ENCODE measurements at places on chromosomes 11 and 22.

DNA sequence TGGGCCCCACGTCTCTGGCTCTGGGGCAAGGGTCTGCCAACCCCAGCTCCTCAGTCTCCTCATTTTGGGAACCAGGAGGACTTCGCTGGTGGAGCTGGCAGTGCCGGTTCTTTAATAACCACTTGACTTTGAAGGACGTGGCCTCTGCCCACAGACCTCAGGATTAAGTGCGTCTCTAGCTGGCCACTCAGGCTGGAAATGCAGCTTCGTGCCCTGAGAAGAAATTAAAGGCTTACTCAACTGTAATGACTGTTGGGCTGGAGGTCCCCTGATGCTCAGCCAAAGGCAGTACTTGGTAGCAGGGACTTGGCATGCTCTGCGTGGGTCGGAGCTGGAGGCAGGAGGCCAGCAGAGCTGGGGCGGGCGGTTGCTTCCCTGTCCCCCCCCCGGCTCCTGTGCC, 16.7 kb upstream of the PARVG start:
- DNase-seq, result no peak

DNA sequence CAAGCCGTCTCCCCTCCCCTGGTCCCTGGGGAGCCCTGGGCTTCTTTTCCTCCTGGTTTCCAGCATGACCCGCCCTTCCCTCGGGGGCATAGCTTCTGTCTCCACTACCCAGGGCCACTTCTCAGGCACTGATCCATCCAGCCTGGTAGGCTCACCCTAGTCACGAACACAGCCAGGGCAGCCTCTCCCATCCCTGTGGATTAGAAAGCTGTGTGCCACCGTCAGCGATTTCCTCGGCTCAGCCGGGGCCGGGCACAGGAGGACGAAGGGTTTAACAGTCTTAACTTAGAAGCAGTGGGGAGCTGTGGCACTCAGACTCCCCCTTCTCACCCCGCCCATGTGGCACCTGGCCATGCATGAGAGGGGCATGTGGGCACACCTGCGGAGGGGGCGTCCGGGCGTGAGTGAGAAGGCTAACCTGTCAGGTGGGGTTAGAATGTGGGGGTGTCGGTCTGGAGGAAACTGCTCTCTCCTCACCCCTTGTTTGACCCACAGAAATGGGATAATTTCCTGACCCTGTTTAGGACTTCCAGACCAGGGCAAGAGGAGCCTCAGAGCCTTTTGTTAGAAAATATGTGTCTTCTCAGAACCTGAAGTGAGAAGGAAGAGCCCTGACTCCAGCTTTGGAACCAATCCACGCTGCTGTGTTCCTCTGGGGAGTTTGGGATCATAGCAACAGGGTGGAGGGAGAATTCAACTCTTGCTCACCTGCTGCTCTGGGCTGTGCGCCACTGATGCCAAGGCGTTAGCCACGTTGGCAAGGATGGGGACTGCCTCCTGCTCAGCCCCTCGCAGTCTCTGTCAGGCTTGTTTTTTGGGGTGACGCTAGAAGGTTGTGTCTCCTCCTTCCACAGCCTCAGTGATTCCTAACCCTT, 14.6 kb downstream of the GLB1L2 start:
- DNase-seq, result no peak

GRCh38 chr11:69079661-69080256, 31.0 kb downstream of the TPCN2 start:
- DNase-seq, result no peak

DNA sequence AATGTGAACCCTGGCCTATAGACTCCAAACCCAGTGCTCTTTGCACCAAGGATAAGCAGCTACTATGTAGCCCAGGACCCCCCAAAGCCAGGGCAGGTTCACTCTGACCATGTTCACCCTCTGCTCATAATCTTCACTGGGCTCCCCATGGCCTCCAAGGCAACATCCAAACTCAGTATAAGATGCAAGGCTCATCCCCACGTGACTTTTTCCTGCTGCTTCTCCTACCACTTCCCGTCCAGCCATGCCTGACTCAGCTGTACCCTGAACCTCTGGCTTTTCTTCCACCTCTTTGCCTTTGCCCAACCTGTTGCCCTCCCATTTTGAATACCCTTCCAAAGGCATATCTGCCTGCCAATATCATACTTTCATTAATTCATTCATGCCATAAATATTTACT, 27.8 kb downstream of the PDE2A start:
- DNase-seq, result no peak

GRCh38 chr11:30474151-30474954, 111.8 kb downstream of the MPPED2 start:
- no peak for DNase-seq

DNA sequence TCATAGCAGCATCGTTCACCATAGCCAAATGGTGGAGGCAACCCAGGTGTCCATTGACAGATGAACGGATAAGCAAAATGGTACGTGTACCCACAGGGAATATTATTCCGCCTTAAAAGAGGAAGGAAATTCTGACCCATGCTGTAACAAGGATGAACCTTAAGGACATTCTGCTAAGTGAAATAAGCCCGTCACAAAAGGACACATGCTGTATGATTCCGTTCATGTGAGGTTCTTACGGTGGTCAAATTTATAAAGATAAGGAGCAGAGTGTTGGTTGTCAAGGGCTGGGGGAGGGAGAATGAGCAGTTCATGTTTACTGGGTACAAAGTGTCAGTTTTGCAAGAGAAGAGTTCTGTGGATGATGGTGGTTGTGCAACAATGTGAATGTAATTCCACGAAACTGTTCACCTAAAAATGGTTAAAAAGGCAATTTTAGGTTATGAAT, 26.3 kb downstream of the APOL1 start:
- DNase-seq, result no peak

DNA sequence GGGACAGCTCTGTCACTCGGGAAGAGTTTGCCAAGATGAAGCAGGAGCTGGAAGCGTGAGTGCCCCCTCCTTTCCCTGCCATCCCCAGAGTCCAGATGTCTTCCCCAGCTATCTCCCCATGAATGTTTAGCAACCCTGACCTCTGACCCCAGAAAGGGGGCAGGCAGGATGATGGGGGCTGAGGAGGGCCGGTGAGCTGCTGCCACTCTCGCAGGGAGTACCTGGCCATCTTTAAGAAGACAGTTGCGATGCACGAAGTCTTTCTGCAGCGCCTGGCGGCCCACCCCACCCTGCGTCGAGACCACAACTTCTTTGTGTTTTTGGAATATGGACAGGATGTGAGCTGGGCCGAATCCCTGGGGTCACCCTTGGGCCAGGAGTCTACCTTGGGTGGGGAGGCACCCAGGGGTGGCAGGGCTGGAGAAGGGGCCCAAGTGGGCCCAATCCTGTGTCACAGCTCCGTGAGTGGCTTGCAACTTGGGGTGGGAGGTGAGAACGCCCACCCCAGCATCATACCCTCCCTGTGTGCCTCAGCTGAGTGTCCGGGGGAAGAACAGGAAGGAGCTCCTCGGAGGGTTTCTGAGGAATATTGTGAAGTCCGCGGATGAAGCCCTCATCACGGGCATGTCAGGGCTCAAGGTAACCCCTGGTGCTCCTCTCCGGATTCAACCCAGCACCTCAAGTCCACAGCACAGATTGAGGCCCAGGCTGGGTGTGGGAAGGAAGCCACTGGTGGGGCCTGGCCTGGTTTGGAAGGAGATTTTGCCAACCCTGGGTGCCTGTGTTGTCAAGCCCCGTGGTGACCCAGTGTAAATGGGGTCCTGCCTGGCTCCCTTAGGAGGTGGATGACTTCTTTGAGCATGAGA, 7.5 kb downstream of the CFL1 start:
- DNase-seq, result no peak

DNA sequence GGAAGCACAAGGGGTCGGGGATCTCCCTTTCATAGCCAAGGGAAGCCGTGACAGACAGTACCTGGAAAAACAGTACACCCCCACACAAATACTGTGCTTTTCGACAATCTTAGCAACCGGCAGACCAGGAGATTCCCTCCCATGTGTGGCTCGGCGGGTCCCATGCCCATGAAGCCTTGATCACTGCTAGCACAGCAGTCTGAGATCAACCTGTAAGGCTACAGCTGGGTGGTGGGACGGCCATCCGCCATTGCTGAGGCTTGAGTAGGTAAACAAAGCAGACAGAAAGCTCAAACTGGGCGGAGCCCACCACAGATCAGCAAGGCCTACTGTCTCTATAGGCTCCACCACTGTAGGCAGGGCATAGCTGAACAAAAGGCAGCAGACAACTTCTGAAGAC, 180.2 kb upstream of the SOX6 start:
- DNase-seq, result no peak

DNA sequence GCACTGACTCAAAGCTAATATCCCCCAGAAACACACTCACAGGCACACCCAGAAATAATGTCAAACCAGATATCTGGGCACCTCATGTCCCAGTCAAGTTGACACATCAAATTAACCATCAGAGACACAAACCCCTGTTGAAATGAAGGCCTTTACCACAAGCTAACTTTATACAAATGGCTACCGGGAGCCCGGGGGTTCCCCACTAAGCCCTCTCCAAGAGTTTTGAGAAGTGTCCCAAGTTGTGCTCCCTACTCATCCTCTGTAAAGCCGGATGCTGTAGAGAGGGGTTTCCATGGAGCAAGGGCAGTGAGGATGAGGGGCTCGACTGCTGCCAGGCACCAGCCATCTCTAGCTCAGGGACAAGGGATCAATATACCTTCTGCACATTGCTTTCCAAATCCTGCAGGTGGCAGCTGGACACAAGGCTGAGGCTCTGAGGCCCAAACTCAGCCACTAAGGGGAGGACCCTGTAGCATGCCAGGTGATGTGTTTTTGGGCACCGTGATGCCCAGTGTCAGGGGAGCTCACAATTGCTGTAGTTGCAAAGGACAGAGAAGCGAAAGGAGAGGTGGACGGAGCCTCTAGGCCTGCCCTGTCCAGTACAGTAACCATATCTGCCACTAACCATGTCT, 145.7 kb downstream of the TTC17 start:
- DNase-seq, result no peak

- no peak for DNase-seq
Observed at GRCh38 chr11:116690611-116691010, 82.2 kb downstream of the BUD13 start.

GRCh38 chr11:112281726-112282125, 21.1 kb upstream of the PLET1 start:
- no peak for DNase-seq

GRCh38 chr22:42548597-42549330, 5.0 kb upstream of the SERHL2 start:
- DNase-seq, result no peak

GRCh38 chr22:41561335-41561734, 525 bp downstream of the CSDC2 start:
- DNase-seq, result no peak

DNA sequence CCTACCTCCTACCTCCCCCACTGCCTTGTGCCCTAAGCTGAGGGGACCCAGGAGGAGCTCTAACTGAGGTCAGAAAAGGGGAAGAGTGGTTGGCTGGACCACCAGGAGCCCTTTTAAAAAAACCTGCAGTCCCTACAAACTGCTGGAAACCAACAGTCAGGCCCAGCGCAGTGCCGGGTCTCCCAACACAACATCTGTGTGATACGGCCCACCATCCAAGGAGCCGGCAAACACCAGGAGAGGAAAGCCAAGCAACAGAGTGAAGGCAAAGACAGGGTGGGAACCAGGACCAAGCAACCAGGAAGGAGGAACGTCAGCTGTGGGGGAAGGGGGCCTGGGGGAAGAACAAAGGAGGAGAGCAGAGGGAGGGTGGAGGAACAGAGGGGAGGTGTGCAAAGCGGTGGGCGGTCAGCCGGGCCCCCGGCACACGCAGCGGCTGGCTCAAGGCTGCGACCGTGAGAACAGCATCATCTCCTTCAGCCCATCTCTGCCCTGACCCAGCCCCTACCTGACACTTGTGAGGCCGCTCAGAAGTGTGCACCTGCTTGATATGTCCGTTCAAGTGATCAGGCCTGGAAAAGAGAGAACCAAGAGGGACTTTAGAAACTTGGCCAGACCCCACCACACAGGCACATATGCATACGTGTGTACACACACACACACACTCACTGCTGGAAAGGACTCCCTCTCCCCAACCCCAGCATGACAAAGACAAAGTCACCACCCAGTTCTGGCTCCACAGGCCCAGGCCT, 3.6 kb downstream of the PATZ1 start:
- no peak for DNase-seq

- no peak for DNase-seq
Observed at GRCh38 chr11:35214792-35215193, 75.8 kb downstream of the CD44 start.

DNA sequence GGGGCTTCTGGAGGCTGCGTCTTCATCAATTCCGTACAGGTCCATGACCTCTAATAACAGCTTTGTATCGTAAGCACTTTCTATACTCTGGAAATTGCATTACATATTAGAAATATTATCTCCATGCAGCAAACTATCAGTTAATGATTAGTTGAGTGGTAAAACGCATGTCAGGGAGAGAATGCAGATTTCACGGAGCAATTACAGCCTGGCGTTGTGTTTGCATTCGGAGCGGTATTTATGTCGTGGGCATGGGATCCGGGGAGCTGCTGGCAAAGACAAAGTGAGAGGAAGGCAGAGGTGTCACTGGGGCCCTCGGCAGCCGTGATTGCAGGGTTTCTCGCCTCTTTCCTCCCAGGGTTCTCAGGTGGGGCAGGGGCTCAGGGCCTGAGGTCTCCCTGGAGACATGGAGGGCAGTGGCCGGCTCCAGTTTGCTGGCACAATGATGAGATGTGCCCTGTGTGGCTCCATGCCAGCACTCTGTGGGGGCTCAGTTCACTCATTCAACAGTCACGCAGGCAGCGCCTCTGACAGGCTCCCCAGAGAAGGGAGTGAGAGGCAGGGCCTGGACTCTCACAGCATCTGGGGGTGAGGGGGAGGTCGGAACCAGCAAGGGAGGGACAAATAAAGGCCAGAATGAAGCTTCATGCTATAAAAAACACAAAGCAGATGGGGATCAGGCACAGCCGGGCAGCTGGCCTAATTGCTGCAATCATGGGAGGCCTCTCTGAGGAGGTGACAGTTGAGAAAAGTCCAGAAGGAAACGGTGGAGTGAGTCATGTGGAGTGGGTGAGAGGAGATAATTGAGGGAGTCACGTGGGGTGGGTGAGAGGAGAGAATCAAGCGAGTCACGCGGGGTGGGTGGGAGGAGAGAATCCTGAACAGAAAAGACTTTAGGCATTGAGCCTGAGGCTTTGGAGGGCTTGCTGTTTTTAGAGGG, 1002.7 kb downstream of the BRD1 start:
- DNase-seq, result no peak

DNA sequence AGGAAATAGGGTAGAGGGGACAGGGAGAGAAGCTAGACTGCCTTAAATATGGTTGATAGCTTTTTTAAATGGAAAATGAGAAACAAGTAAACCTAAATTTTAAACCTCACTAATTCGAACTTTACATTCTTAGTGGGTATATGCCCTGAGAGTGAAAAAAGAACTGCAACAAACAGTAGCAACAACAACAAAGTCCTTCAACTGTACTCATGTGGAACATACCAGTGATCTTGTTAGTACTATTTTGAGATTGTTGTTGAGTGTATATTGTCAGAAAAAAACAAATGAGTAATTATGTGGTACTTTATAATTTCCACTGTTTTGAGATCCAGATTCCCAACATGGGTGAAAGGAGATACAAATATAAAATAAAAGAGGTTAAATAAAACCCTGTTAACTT, 88.9 kb upstream of the TNRC6B start:
- DNase-seq, result no peak

GRCh38 chr11:20089796-20090653, 70.2 kb downstream of the DBX1 start:
- no peak for DNase-seq

GRCh38 chr11:9972989-9973388, 309.1 kb downstream of the SWAP70 start:
- DNase-seq, result no peak
